ENCODE measurements at places on chromosomes 11 and 22. TPM values are rescaled to one million over a fixed set of nuclear protein-coding genes. Genes with fewer than 3 reads are reported as not detected.

DNA sequence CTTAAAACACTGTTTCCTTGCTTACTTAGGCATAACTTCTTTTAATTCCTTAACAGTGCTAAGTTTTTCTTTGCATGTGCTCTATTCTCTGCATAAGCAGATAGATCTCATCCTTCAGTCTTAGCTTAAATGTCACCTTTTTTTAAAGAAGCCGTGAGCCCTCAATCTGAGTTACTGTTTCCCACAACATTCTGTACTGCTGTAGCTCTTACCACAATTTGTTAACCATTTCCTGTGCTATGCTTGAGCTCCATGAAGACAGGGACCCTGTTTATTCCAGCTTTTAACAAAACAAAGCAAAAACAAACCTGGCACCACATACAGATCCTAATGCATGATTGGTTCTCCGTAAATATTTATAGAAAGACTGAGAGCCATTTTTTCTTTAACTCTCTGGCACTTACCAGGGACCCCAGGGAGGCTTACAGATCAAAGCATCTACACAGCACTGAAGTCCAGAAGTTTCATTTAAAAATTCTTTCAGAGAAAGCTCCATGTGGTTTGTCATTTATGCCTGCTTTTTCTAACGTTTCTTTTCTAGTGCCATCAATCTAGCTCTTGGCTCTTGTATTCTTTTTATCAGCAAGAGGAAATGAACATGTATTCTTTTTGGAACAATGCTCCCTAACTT, 74.9 kb downstream of the DYNC2H1 start:
- DNase-seq, result no peak

GRCh38 chr11:31651208-31651607, 141.6 kb downstream of the ELP4 start:
- no peak for DNase-seq

DNA sequence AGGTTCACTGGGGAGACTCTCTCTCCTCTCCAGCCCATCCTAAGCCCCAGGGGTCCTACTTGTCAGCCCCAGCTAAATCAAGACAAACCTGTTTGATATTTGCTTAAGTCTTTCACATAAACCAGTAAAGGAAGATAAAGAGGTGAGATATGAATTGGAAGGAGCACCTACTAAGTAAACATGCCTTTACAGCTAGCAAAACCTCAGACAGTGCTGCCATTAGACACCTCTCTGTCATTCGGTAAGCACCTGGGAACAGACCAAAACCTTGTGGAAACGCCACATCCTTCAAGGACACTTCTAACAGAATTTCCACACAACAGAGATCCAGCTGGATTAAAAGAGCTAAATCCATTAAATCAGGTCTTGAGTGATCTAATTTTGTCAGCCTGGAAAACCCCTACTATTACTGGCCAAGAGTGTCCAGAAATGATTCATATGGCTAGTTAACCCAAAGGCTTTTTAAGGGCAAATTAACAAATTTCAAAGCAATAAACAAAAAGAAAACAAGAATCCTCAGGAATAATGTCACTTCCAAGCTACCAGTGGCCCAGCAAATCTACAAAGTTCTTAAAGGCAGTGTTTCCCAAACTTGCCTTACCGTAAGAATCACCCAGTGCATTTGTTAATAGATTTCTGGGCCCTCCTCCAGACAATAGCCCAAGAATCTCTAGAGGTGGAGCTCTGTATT, 2.4 kb downstream of the VPS37C start:
- no peak for DNase-seq

GRCh38 chr22:29382580-29383302, 5.6 kb downstream of the AP1B1 start:
- no peak for DNase-seq

DNA sequence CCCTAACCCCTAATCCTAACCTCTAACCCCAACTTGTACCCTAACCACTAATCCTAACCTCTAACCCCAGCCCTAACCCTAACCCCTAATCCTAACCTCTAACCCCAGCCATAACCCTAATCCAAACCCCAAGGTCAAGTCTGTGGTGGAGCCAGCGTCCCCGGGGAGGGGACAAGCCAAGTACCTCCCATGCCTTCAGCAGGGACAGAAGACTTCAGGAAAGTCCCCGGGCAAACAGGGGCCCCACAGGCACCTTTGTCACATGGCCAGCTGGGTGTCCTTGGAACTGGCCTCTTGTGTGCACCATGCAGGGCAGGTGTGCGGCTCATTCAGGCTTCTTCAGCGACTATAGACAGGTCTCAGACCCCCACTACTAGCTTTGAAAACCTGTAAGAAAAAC, 555.8 kb downstream of the BRD1 start:
- DNase-seq, result peak; percentile 71

The DAGLA gene
- total RNA-seq, result 5.1 TPM

The NFAM1 gene
- total RNA-seq, result not detected
